ENCODE measurements at places on chromosomes 13 and 19.

GRCh38 chr19:42279902-42280814, 11.1 kb downstream of the CIC start:
- DNase-seq, result peak; percentile 74

GRCh38 chr19:9782338-9782737, 13.8 kb upstream of the ZNF846 start:
- no peak for DNase-seq

- DNase-seq, result no peak
These were observed 63.2 kb downstream of the SHISA2 start for GRCh38 chr13:25988661-25989060.

GRCh38 chr19:13804830-13805683, 9.8 kb downstream of the ZSWIM4 start:
- DNase-seq, result no peak

- DNase-seq, result no peak
These were observed 1.7 kb downstream of the DPY19L3 start for GRCh38 chr19:32407004-32407992.

DNA sequence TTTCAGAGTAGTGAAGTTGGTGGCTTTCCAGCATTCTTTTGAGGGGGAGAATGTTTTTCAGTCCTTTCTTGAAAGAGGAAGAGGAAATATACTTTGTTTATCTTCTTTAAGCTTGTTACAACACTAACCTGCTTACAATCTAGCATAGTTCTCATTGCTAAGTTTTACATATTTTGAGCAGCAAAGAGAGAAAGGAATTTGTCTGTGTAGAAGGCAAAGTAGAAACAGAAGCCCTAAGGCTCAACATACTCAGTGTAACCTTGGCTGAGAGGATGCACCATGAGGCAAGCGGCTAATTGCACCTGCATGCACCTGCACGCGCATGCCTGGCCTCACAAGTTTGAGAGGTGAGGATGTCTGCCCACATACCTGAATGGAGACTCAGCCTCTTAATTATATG, 2.2 kb downstream of the FRY start:
- no peak for DNase-seq

DNA sequence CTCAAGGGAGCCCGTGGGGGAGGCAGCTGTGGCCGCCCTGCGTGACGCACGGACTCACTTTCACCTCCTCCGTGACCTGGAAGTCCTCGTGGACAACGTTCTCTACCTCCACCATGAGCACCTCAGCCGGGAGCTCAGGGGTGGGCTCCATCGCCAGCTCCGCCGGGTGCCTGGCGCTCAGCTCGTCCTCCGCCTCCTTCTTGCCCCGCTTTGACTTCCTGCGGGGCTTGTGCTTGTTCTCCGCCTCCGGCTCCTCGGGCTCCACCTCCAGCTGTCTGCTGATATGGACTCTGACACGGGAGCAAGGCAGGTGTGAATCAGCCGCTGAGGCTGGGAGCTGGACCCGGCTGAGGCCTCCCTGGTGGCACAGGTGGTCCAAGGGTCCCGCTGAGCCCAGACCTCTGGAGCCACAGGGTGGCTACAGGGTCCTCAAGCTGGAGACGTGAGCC, 8.2 kb downstream of the LONP1 start:
- DNase-seq, result no peak

GRCh38 chr19:17022738-17023137, 3.9 kb downstream of the CPAMD8 start:
- no peak for DNase-seq

DNA sequence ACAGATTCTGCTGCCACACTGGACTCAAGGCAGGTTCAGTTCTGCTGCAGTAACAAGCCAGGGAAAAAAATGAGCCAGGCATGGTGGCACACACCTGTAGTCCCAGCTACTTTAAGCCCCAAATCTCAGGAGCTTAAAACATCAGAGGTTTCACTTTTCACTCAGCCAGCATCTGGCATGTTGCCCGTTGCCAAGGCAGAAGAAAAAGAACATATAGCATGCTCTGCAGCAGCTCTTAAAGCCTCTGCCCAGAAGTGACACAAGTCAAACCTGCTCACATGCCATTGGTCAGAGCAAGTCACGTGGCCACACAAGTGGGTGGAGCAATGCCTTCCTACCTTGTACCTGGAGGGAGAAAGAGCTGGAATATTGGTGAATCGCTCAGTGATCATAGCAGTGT, 14.7 kb upstream of the ADGRE5 start:
- peak; percentile 85 for DNase-seq

GRCh38 chr13:34358811-34359513, 541.0 kb downstream of the RFC3 start:
- no peak for DNase-seq

DNA sequence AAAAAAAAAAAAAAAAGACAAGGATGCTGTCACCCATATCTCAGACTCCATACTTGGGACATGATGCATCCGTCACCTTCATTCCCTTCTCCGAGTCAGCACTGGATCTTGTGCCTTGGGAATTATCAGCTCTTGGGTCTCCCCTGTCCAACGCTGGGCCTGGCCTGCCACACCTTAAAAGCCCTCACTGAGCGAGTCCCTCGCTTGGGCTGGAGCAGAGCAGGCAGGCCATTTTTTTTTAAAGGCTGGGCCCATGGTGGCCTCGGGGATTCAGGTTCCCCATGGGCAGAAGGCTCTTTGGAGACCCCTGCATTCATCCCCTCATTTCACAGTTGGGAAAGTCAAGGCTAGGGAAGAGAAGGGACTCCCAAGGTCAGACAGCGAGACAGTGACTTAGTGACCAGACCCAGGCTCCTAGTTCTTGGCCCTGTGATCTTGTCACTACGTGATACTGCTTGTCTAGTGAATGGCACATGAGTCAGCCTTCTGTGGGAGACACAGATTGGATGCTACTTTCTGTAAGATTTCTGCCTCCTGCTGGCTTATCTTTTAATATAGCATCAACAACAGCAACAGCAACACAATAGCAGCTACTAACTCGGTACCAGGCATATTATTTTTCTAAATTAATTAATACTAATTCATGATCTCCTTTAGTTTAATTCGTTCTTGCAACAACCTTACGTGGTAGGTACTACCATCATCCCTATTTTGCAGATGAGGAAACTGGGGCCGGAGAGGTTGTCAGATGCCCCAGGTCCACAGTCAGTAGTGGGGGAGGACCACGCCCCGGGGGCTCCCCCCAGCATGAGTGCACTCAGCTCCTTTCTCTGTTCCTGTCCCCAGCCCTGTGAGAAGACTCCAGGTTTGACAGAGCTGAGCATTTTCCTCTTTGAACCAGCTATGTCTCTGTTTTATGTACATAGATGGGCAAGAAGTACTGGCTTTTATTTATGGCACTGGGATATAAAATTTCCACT, 27.4 kb upstream of the ZNF536 start:
- DNase-seq, result no peak

DNA sequence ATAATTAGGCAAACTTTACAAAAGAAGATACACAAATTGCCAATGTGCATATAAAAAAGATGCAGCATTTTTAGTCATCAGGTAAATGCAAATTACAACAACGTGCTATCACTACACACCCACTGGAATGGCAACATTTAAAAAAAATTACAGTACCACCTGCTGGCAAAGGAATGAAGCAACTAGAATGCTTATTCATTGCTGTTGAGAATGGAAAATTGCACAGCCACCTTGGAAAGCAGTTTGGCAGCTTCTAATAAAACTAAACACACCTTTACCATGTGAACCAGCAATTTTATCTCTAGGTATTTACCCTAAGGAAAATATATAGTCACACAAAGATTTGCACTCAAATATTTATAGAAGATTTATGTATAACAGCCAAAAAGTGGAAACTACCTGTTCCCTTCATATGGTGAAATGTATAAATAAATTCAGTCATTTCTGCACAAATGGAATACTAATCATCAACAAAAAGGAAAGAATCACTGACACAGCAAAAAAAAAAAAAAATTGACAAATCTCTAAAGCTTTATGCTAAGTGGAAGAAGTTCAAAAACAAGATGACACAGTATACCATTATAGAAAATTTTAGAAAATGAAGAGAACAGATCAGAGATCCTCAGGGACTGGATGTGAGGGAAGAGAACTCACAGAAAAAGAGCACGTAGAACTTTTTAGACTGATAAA, 30.3 kb downstream of the OXGR1 start:
- no peak for DNase-seq

- no peak for DNase-seq
These were observed 758 bp upstream of the ZNF888 start for GRCh38 chr19:52923778-52924593.

GRCh38 chr13:44971656-44972595, 17.3 kb downstream of the NUFIP1 start:
- no peak for DNase-seq

DNA sequence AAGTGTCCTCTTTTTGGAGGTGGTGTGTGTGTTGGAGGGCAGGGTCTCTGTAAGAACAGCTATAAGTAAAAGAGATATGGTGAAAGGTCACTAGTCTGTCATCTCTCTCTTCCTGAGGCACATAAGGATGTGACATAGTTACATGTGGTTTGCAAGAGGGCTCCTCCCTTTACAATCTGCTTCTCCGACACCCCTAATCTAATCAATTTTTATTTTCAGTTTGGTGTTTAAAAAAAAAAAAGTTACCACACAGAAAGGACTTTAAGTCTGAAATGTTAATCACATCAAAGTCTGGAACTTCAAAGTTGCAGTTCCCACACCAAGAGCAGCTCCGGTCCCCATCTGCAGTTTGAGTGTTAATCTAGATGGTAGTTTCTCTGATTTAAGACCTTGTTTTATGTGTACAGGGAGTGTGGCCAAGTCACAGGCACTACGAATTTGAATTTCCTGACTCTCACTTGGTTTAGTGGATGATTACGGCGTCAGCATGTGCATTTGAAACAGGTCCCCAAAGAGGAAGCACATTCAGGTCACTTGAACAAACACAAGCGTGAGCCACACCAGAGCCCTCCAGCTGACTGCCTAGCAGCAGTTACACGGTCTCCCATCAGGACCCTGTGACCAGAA, 53.1 kb downstream of the FOXO1 start:
- DNase-seq, result peak; percentile 89

DNA sequence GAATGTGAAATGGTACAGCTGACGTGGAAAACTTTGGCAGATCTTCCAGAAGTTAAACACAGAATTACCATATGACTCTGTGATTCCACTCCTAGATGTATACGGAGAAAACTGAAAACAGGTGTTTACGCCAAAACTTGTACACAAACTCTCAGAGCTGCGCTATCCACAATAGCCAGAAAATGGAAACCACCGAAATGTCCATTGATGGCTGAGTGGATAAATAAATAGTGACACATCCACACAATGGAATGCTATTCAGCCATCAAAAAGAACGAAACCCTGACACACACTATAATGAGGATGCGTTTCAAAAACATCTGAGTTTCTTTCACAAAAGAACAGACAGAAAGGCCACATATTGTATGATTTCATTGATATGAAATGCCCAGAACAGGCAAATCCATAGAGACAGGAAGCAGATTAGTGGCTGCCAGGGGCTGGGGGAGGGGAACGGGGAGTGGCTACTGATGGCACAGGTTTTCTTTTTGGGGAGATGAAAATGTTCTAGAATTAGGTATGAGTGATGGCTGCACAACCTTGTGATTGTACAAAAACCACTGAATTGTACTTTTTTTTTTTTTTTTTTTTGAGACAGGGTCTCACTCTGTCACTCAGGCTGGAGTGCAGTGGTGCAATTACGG, 33.0 kb downstream of the IL12RB1 start:
- DNase-seq, result no peak

DNA sequence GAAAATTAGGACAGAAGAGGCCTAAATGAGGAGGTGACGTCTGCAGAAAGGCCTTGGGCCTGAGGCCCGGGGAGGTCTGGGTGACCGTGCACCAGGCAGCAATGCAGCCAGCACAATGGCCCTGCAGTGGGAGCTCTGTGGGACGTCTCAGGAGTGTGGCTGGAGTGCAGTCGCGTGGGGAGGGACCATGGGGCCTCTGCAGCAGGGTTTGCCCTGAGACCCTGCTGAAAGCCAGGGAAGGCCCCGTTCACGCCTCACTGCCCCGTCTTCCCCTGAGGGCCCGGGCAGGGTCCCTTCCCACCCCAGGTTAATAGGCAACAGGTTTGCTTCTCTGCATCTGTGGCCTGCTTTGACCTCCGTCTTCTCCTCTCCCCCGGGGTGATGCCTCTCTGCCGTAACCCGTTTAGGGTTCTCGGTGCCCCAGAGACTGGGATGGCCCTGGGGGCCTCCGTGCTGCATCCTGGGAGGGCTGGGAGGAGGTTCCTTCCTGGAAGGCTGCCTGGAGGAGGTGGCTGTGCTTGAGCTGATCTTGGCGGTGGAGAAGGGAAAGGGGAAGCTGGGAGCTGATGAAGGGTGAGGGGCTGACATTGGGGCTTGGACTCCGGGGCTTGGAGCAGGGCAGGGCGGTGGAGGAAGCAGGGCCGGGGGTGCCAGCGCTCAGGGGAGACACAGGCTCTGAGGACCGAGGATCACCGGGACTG, 9.7 kb downstream of the PALM start:
- DNase-seq, result no peak

- DNase-seq, result no peak
These were observed 21.5 kb upstream of the GSX1 start for GRCh38 chr13:27770809-27771208.

- DNase-seq, result no peak
These were observed 56.8 kb upstream of the KLF5 start for GRCh38 chr13:73001971-73002370.

- no peak for DNase-seq
These were observed 182.8 kb downstream of the RGCC start for GRCh38 chr13:41639955-41640780.

- DNase-seq, result no peak
These were observed 28.4 kb upstream of the ENOX1 start for GRCh38 chr13:43815204-43815603.

- no peak for DNase-seq
These were observed 143.2 kb upstream of the ZNF536 start for GRCh38 chr19:30228835-30229524.

GRCh38 chr19:30163663-30164062, 208.5 kb upstream of the ZNF536 start:
- DNase-seq, result no peak
